ENCODE measurements at places on chromosomes 1 and 21.

- DNase-seq: no peak
These were observed 51.7 kb upstream of the ACADM start for GRCh38 chr1:75672528-75673393.

DNA sequence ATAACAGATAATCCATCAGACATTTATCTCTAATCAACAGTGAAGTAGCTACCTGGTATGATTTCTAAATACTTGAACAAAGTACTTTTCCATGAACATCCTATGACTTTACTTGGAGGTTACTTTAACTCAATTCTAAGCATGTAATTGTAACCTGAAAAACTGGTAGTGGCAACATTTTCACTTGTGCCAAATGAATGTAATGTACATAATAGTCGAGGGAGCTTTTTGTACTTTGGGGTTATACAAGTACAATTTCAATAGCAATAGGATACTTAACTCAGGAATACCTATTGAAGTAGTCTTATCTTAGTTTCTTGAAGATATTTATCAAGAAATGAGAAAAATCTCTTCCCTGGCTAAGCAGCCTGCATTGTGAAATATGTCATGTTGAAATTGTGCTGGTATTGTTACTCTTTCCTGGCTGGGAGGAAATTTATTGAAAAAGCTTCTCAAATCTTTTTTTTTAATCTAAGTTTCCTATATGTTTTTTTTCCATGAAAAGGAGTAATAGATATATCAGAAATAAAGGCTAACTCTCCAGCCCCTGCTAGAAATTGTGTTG lies 33.7 kb upstream of the CACYBP start:
- DNase-seq: no peak

GRCh38 chr1:65289449-65289848 lies 19.9 kb upstream of the DNAJC6 start:
- no peak for DNase-seq

DNA sequence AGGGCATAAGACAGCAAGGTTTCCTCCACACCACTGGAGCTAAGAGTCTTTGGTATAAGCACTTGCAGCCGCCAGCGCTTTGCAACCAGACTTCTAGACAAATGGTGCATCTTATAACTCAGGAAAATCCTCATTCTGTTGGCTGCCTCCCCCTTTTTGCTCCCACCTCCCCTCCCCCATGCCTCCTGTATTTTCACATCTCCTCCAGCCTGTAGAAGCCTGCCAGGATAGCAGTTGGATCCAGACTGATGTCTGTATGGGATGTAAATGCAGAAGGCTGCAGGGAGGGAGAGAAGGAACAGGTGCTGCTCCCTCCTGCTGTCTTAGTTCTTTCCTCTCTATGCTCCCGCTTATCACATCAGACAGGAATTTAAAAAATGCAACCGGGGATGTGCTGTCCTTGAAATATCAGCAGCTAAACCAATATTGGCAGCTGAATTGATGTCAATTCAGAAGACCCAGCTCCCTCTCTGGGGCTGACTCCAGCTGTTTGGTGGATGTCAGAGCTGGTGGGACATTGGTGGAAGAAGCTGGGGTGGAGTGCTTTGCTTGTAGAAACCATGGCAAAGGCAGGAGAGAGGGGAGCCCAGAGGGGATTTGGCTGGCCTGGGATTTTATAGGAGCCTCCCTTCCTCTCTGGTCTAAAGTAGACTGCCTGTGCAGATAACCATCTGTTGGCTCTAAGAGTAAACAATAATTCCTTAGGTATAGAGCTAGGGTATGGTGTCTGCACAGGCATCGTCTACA lies 53.5 kb downstream of the NFASC start:
- peak; percentile 85 for DNase-seq

DNA sequence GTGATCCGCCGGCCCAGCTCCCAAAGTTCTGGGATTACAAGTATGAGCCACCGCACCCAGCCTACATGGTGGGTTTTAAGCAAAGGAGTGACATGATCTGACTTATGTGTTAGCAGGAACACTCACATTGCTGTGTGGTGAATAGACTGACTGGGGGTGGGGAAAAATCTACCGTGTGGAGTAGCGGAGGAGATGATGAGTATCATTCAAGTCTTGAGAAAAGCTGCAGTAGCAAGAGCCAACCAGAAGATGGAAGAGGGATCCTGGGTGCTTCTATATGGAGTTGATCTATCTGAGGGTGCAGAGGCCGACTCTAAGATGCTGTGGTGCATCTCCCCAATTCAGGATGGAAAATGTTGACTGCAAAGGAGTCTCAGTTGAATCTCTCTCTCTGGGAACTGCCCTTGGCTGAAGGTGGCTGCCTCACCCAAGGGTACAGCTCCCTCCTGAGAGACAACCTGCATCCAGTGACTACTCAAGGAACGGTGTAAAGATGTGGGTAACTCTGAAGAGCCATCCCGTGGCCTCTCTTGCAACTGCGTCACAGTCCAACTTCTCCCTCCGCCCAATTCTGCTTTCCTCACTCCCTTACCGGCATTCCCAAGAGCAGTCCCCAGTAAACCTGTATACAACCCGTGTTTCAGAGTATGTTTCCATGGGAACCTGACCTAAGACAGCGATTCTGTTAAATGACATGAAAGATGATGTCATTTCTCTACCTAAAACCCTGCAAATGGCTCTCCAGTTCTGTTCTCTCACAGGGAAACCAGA lies 7.4 kb upstream of the B3GALNT2 start:
- DNase-seq: peak; percentile 17

GRCh38 chr1:223512057-223512456 lies 118.8 kb downstream of the CCDC185 start:
- no peak for DNase-seq

GRCh38 chr1:192609110-192610079 lies 26.6 kb upstream of the RGS13 start:
- no peak for DNase-seq

DNA sequence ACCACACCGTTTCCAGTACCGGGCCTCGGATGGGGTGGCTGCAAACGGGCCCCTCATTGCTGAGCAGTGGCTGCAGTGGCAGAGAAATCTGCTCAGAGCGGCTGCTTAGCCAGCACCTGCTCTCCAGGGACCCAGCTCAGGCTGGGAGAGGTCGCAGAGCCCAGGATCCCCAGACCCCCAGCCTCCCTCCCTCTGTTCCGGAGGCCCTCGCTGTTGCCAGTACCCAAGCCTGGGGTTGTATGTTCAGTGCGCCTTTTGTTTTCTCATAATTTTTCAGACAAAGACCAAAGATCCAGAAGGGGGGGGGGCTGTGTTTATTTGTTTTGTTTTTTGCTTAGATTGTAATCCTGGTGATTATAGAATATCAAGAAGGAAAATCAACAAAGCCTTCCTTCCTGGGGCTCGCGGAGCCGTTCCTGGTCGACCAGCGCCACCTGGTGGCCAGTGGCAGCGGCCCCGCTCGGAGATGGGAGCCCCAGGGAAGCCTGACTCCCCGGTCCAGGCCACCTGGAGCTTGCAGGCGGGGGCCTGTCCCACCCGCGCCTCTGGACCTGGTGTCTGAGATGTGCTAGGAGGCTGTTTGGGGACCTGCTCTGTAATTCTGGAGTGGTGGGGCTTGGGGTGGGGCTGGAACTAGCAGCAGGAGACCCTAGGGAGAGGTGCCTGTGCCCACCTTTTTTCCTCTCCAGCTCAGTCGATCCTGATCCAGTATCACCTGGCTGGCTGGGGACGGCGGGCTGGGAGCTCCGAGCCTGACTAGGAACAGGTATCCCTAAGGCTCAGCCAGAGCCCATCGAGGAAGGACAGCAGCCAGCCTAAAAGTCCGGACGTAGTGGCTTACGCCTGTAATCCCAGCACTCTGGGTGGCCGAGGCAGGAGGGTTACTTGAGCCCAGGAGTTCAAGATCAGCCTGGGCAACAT lies 123.9 kb upstream of the VAMP3 start:
- DNase-seq: no peak

- peak; percentile 9 for DNase-seq
These were observed 19.8 kb upstream of the MUTYH start for GRCh38 chr1:45359882-45360513.

DNA sequence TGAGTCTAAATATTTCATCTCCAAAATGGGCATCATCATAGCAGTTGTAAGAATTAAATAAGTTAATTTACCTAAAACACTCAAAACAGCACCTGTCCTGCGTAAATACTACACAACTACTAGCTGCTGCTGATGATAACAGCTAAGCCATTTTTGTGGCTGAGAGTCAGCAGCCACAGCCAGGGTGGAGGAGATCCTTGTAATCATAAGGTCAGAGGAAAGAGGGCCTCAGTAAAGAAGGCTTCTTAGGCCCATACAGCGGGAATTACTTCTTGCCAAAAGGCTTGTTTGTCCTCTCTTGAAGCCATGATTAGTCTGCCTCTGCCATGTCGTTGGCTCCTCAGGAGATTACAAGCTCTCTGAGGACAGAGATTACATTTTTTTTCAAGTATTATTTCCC lies 245.0 kb downstream of the FGGY start:
- DNase-seq: no peak

DNA sequence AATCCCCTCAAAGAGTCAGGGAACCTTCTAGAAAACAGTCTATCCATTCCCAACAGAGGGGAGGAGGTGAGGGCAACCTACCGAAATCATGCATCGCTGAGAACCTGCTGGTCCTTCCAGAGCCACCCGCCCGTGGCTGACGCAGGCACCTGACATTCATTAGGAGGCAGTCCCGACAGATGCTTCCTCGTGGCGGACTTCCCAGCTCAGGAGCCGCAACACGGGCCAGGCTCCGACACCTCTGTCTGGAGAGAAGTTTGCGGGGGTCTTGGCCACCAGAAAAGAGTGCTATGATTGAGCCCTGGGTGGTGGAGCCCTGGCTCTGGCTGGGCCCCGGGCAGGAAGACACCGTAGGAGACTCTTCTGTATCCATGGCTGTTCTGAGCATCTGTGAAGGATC lies 86.4 kb upstream of the ARHGEF16 start:
- no peak for DNase-seq

DNA sequence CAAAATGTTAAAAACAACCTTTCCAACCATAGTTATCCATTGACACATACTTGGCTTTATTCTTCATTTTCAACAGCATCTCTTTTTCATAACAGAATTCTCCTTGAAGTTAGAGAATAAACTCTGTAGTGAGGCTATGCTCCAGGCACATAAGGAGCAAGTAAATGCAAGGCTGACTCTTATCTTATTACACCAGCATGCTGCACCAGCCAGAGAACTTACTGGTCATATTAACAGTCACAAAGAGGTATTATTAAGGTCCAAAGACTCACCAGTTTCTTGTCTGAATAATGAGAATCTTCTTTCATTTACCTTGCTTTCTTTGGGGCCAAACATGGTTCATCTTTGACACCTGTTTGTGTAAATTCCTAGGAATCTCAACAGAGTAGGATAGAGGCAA lies 71.3 kb upstream of the IVNS1ABP start:
- no peak for DNase-seq

GRCh38 chr1:197126691-197127090 lies 19.8 kb downstream of the ASPM start:
- DNase-seq: no peak

DNA sequence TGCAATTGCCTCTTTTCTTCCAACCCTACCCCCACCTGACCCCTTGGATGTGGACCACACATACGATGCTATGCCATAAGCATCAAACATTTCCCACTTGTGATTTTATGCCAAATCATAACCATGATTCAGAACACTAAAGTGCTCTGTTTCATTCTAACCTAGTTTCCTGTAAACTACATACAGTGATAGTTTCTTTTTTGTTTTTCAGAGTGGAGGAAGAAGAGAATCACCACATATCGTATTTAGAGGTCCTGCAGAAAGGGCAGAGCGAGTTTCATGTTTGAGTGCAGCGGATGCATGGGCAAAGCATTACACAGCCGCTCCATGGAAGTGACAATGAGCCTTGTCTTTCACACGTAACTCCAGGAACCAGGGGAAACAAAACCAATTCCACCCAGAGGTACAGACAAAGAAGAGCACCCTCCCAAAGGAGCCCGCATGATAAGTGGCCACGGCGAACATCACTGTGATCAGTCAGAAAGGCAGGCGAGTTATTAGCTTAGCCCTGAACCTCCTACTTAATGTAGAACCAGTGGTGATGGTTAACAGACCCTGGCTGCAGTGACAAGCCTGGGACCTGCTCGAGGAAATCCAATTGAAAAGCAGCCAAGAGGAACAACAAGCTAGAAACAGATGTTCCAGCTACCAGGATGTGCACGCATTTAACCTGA lies 64.0 kb upstream of the ZNF281 start:
- no peak for DNase-seq

- DNase-seq: no peak
These were observed 98.9 kb downstream of the RGS2 start for GRCh38 chr1:192907545-192908243.

DNA sequence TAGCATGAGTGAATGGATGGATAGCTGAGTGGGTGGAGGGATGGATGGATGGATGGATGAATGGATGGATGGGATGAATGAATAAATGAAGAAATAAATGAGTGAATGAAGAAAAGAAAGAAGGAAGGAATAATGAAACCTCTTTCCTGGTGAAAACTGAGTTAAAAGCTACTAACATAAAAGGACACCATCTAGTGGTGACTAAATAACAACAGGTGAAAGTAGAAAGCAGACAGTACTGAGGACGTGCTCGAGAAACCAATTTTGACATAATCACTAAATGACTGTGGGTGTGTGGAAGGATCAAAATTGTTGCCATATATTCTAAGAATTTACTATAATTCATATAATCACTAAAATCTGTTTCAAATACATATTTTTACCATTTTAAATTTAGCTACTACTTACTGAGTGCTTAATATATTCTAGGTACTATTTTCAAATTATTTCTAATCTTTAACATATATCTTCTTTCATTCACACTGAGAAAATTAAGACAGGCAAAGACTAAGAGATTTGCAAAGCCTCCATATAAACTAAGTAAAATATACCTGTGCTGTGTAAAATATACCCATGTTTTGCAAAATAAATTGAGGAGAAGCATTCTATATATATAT lies 522.9 kb downstream of the LRRIQ3 start:
- peak; percentile 21 for DNase-seq

- no peak for DNase-seq
These were observed 8.4 kb downstream of the TIPRL start for GRCh38 chr1:168187177-168187576.

- no peak for DNase-seq
These were observed 126.9 kb downstream of the RNF220 start for GRCh38 chr1:44531785-44532566.

- DNase-seq: no peak
These were observed 40.6 kb upstream of the CFHR3 start for GRCh38 chr1:196734006-196734405.

GRCh38 chr21:37427221-37427620 lies 60.6 kb downstream of the DYRK1A start:
- DNase-seq: no peak

- no peak for DNase-seq
These were observed 364.1 kb upstream of the LYPLAL1 start for GRCh38 chr1:218809625-218810024.

DNA sequence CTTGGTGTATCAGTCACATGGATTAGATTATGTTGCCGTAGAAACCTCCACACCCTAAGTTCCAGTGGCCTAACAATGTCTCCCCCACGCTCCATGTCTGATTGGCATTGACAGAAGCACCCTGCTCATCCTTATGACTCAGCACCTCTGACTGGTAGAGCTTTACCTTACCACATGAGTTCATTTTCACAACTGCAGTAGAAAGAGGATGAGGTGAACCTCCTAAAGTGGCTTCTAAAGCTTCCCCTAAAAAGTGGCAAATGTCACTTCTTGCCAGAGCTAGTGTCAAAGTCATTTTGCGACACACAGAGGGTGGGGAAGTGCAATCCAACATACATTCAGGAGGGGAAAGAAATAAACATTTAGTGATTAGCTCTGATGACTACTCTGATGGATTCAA lies 30.6 kb upstream of the LYPD8 start:
- DNase-seq: no peak

Measured in NCI-H524 (cell line).